ENCODE measurements at places on chromosomes 1 and 21.

DNA sequence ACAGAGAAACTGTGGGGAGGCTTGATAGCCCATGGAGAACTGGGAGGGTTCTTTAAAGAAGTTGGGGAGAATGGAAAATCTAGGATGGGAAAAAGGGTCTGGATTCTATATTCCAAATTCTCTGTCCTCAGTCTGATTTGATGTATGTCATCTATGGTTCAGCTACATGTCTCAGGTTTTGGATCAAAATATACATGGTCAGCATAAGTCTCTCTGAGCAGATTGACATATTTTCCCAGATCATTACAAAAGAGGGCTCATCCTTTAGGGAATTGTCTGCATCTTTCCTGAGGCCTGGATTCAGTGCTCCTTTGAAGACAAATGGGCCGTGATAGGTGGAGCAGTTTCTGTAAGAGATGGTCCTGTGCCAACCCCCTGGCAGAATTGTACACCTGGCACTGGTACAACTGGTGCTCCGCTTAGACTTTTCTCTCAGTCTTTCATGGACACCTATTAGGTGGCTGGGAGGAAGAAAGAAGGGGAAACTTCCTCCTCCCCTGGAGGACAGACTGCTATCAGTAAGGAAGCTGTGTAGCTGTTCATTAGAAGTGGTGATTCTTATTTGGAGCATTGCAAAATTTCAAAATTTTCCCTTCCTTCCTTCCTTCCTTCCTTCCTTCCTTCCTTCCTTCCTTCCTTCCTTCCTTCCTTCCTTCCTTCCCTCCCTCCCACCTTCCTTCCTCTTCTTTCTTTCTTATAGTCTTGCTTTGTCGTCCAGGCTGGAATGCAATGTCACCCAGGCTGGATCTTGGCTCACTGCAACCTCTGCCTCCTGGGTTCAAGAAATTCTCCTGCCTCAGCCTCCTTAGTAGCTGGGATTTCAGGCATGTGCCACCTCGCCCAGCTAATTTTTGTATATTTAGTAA is 26.1 kb upstream of the RGL1 start:
- DNase-seq: no peak

DNA sequence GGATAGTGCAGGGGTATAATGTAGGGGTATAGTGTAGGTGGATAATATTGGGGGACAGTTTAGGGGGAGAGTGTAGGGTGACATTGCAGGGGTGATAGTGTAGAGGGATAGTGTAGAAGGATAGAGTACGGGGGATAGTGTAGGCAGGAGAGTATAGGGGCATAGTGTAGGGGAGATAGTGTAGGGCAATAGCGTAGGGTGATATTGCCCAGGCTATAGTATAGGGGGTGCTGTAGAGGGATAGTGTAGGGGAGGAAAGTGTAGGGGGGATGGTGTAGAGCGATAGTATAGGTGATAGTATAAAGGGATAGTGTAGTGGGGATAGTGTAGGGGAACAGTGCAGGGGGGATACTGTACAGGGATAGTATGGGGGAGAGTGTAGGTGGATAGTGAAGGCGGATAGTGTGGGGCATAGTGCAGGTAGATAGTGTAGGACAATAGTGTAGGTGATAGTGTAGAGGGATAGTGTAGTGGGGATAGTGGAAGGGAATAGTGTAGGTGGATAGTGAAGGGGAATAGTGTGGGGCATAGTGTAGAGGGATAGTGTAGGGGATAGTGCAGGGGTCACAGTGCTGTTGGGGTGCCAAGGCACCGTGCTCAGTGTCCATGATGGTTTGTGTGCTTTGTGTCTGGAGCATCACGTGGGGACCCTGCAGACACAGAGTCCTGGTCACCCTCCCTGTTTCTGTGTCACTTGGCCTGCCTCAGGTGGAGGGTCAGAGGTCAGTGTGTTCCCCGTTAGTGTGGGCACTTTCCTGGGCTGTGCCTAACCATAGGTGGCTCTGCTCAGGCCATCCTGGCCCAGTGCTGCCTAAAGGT is 10.5 kb upstream of the ARF1 start:
- no peak for DNase-seq

DNA sequence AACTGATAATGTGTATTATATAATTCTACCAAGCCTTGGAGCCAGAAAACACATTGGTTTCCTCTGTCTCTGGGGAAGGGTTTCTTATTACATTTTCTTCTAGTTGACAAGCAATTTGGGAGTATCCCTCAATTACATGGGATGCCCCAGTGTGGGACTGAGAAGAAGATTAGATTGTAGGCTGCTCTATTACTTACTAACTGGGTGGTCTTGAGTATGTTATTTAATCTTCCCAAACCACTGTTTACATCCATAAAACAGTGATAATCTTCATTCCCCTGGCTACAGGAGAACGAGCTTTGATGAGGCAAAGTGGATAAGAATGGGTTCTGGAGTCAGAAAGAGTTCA is 105.8 kb downstream of the TSEN15 start:
- no peak for DNase-seq

DNA sequence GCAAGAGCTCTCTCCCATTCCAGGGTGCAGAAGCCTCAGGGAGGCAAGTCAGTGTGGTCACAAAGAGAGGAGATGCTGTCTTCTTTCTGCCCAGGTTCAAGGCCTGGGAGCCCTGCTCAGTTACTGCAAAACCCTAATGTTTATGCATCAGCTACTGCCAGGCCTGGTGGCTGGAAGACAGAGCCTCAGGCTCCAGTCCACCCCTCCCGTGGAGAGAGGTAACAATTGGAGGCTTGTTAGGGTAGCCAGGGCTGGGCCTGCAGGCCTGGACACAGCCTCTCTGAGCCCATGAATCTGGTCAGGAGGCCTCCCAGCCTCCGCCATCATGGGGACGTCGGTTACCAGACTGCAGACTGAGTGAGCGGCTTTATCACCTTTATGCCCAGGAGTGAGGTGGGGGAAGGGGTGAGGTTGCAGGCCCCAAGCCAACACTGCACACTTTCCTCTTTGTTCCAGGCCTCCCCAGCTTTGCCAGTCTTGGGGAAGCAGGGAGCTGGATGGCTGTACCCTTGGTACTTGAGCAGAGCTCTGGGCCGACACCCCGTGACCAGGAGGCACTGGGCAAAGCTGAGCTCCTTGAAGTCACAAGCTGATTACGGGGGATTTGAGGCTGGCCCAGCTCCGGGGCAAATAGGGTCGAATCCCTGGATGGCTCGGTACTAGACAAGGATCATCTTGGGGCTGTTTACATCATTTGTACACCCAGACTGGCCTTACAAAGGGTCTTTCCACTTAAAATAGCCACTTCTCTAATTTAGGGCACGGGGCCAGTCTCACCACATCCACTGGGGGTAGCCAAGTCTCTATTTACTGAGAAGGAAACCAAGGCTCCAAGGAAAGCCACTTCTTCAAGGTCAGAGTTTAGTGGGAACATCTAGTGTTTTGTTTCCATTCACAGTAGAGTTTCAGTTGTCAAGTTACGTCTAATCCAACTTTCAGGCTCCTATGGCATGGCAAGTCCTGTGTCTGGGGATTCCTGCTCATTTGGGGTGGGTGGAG is 5.2 kb downstream of the SLC2A1 start:
- DNase-seq: no peak

- DNase-seq: no peak
Observed at GRCh38 chr1:17188217-17188616, 16.7 kb upstream of the PADI1 start.

DNA sequence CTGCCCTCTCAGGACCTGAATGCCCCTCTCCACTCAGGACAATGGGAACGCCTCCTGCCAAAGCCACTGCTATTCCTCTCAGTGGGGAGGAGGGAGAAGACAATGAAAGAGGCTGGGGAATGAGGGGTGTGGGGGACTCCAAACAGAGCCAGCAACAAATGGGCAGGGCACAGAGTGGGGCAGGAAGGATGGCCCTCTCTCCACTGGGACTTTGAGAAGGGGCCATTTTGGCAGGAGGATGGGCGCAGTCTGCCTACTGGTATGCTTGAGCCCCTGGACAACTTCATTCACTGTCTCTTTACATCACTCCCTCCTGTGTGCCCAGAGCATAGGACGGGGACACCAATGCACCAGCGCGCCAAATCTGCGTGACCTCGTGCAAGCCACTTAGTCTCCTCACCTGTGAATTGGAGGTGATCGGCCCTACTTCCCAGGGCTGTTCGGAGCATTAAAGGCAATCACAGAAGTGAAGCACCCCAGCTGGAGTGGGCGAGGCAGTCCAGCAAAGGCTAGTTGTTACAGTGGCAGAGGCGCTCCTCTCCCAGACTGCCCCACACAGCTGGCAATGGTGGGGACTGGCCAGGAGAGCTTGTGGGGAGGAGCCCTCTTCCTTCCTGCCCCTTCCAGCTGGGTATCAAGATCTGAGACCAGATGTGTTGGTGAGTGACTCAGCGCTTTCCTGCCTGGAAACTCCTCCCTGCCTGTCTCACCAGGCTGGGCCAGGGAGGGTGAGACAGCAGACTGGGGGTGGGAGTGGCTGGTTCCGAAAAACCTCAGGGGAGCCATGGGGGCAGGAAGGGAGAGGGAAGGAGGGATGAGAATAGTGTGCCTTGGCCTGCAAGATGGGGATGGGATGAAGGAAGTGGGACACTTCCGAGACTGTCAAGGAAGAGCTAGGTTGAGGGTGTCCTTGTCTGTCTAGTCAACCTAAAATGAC is 22.4 kb upstream of the SYNC start:
- peak; percentile 94 for DNase-seq

DNA sequence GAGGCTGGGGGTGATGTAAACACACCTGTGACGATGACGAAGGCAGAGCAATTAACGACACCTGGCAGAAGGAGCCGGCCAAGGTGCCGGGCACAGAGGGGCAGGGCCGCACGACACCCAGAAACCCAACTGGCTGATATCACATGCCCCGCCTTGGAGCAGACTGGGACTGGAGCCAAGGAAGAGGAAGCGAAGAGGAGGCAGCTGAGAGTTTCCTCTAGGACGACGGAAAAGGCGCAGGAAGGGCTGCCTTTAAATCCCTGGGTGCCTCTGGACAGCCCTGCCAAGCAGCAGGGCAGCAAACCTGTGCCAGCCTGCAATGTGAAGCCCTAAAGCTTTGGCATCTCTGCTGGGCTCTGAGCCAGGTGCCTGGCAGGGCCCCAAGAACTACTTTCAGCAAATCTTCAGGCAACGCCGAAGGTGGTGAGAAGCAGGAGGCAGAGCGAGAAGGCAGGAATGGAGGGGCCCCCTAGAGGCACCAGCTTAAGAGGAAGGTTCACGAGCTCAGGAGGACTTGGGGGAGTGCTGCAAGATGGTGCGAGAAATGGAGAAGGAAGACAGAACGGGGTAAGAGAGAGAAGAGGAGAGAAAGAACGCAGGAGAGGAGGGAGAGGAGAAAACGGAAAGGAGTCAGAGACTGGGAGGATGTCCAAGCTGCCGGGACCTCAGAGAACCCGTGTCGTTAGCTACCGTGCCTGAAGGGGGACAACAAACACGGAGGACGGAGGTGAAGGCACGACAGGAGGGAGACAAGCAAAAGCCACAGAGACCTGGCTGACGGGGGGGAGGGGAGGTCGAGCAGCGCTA is 25.3 kb upstream of the PEF1 start:
- no peak for DNase-seq

- peak; percentile 87 for DNase-seq
Observed at GRCh38 chr1:155139895-155140629, at the start of gene DPM3. Gene DPM3 (minus strand): TSS chr1:155140531. CDS start chr1:155140240, 291 bp downstream.

DNA sequence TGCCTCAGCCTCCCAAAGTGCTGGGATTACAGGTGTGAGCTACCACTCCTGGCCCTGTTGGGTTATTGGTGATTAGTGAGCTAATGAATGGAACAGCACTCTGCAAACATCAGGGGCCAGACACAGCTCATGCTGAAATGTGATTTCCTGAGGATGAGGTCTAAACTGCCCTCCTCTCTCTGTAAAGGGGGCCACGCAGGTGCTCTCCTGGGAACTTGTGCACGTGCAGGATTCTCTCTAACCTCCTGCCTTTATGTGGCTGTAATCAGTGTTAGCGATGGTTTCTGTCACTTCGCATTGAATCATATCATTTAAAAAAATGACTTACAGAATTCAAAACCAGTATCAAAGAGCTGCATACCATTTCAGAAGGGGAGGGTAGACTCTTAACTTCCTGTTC is 3.6 kb downstream of the GPR157 start:
- no peak for DNase-seq

- peak; percentile 65 for DNase-seq
Observed at GRCh38 chr1:170692866-170693575, 29.1 kb downstream of the PRRX1 start.

GRCh38 chr1:170402476-170403311 is 129.3 kb upstream of the GORAB start:
- DNase-seq: no peak

DNA sequence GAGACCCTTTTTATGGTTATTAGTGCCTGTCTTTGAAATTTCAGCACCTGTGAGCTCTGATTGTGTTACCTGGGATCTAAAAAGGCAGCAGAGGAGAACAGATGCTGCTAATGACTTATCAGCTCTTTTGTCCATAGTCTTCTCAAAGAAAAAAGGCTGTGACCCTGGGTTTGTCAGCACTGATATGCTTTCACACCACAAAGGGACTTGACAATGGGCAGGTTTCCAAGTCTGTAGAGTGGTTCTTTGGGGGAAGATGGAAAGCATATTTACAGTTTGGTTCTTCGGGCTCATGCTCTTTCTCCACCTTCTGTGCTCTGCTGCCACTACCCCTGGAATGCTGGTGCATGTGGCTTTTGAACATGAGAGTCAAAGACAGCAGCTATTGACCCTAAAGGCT is 32.0 kb downstream of the DNAJC6 start:
- DNase-seq: no peak

DNA sequence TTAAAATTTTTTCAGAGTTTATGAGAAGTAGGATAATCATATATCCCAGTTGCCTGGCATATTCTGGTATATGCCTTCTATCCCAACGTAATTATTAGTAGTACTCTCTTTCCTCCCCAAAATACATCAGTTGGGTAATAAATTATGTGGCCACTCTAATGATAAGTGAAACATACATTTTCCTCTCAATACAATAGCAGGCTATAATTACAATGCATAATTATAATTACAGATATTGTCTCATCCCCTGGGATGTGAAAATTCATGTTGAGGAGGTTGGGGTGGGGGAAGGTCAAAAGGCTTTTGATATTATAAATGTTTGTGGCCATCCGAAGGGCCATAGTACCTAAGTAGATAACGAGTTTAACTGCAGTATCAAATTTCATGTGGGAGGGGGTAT is 277.1 kb downstream of the ST6GALNAC3 start:
- DNase-seq: no peak

DNA sequence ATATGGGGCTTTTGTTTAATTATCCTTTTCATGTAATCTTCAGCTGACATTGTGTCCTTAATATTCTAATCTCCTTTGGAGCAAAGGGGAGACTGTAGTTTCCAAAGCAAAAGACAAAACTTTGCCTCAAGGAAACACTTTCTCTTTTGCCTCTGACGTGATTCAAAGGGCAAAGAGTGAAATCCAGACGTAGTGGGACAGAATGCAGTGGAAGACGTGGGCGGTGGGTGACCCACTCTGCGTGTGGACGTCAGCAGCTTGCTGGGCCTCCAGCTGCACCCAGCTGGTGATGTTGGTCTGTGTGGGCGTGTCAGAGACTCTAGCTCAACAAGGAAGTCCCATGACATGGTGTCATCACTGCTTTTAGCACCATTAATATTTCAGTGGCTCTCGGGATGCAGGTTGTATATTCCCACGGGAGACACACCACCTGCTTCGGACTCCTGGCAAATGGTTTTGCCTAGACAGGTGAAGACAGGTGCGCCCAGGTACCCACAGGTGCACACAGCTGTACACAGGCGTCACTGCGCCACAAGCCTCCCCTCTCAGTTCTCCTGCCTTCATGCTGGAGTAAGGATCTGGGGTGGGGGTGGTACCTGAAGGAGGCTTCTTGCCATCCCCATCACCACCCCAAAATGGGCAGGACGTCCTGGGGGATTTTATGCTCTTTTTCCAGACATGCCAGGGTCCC is 292.1 kb upstream of the VAMP3 start:
- peak; percentile 56 for DNase-seq

GRCh38 chr1:39026866-39027507 is 837 bp downstream of the NDUFS5 start:
- DNase-seq: no peak

Measured in ELR (cell line).